SHP77 treated with DMSO at 0.1 percent for 48 hours (cell line): ENCODE measurements at places on chromosomes 13 and 19.

GRCh38 chr13:113155201-113155600 lies 3.2 kb upstream of the PROZ start:
- no peak for DNase-seq

GRCh38 chr19:50979758-50980157 lies 4.0 kb downstream of the KLK7 start:
- no peak for DNase-seq

DNA sequence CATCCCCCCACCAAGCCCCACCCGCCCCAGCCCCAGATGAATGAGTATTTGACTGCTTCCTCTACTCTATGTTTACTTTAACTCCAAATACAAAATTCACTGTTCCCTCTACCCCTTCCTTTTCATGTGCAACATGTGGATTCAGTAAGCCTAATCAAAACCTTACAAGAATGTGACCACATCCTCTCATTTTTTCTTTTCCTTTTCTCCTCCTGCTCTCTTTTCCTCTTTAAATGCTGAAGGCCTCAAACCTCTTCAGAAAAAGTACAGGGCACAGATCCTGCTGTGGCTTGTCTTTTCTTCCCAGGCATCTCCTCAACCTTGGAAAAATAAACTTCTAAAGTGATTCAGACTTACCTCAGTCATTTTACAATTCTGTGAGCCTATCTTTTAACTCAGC lies 119.0 kb downstream of the MYCBP2 start:
- no peak for DNase-seq

- DNase-seq, result no peak
Measured at GRCh38 chr13:23918208-23918607, 20.9 kb upstream of the C1QTNF9B start.

DNA sequence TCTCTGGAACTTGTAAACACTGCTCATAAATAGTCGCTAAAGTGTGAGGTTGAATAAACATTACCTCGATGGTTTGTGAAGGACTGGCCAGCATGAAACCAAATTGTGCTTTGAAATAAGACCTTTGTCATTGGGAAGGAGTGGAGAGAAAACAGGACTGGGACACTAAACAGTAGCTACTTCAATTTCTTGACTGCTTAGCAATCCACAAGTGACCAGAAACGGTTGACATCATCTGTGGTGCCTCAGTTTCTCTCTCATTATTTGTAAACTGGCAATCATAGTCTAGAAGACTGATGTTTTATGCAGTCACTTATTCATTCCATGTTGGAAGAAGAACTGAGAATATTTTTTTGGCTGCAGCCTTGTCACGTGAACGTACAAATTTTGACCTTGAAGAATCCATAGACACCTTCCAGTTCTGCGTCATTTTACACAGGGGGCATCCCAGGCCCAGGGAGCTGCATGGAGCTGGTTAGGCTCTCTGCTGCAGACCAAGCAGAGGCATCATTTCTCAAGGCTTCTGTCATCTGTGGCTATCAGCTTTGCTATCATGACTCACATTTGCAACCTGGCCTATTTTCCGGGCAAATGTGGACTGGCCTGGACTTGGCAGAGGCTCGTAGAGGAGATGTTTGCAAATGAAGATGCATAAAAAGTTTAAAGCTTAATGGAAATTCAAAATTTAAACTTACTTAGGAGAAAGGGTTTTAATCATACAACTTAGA lies 391.8 kb downstream of the FGF9 start:
- no peak for DNase-seq

- no peak for DNase-seq
Measured at GRCh38 chr13:105848494-105848893, 687.0 kb downstream of the EFNB2 start.

GRCh38 chr19:32691952-32692726 lies 518 bp downstream of the NUDT19 start:
- DNase-seq, result no peak

DNA sequence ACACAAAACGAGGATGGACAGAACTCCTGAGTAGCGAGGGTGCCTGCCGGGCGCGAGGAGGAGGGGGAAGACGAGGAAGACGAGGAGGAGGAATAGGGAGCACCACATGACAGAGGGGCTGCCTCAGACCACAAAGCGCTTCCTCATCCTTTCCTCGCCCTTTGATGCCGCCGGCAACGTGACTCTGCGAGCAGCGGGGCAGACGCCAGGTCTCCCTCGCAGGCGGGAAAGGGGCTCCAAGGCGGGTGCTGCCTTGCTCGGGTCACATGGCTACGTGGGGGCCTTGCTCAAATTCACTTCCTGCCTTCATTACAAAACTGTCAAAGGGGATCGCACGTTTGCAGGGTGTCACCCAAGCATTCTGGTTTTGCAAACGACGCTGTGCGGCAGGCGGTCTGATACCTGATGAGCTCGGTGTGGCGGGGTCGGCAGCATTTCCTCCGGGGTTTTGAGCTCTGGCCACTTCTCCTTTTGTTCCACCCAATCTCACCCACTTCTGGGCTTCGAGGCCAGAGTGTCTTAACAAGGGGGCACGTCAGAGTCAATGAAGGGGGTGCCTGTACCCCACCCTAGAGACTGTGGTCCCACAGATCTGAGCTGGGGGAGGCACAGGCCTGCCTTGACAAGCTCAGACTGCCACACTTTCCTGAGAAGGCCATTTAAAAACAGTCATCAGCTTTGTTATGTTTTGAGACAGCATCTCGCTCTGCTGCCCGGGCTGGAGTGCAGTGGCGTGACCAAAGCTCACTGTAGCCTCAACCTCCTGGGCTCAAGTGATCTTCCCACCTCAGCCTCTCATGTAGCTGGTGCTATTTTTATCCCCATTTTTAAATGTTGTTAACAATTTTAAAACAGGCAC lies 14.9 kb downstream of the MAP2K2 start:
- DNase-seq, result no peak

GRCh38 chr19:1584500-1585242 lies 8.0 kb downstream of the MBD3 start:
- no peak for DNase-seq

DNA sequence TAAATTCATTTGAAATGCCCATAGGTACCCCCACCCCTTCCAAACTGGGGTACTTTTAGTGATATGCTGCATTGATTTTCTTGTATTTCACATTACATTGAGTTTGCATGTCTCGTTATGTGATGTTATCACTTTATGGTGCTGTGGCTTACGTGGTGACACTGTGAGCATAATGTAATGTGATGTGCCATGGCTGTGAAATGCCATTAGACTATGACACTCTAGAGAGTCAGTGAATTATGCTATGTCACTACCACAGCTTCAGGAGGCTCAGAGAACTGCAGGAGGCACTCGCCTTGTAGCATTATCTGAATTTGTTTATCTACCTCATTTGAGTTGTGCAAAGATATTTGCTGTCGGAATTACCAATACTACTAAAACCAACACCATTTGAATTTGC lies 590.1 kb upstream of the SLC10A2 start:
- DNase-seq, result no peak

- no peak for DNase-seq
Measured at GRCh38 chr13:23456437-23457210, 23.1 kb upstream of the SACS start.

GRCh38 chr13:113962975-113963374 lies 10.9 kb downstream of the C13orf46 start:
- DNase-seq, result no peak

GRCh38 chr13:23322353-23323336 lies 110.9 kb downstream of the SACS start:
- no peak for DNase-seq

- DNase-seq, result no peak
Measured at GRCh38 chr19:31269425-31270127, 79.7 kb downstream of the TSHZ3 start.

- DNase-seq, result no peak
Measured at GRCh38 chr19:52635786-52636570, 2.2 kb downstream of the ZNF83 start.

- no peak for DNase-seq
Measured at GRCh38 chr19:41638641-41639081, 11.8 kb upstream of the CEACAM4 start.

DNA sequence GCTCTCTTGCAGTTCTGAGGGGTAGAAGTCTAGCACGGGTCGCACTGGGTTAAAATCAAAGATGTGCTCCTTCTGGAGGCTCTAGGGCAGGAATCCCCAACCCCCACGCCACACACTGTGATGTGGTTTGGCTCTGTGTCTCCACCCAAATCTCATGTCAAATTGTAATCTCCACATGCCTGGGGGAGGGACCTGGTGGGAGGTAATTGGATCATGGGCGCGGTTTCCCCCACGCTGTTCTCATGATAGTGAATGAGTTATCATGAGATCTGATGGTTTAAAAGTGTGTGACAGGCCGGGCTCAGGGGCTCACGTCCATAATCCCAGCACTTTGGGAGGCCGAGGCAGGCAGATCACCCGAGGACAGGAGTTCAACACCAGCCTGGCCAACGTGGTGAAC lies 26.6 kb upstream of the CALM3 start:
- DNase-seq, result no peak

GRCh38 chr13:100493418-100493817 lies 95.2 kb downstream of the GGACT start:
- no peak for DNase-seq

DNA sequence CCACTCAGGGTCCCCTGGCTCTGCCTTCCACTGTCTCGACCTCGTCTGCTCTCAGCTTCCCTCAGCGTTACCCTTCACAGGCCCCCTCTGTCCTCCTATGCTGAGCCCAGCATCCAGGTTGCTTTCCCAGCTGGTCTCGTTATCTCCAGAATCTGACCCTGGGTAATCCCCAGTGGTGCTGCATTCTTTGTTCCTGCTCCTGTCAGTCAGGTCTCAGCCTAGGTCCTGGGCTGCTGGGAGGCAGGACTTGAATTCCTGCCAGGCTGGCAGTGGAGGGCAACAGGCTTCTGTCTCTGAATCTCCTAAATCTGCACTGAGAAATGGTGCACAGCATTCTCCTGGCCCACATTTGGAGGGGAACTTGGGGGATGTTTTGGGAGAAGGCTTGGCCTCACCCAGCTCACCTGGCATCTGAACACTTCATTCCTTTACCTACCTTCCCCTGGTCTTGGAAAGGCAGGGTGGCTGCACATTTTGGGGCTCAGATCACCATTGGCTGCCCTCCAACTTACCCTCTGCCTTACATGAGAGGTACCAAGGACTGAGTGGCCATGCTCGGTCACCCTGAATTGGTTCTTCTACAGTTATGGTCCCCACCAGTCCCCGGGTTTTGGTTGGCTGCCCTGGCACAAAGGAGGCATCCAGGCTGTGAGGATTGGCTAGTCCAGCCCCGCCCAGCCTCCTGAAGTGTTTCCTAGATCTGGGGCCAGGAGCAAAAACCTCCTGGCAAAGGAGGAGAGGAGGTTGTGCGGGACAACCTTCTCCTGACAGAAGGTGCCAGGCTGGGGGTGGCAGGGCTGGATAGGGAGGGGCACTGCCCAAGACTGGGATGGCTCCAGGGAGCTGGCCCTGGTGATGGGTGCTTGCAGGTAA lies at the start of gene CYP4F8:
TSS of gene CYP4F8 (plus strand) at position 712 of the 873 bp plus-strand sequence. CDS start 399 bp downstream, outside the sequence.
- DNase-seq, result no peak

DNA sequence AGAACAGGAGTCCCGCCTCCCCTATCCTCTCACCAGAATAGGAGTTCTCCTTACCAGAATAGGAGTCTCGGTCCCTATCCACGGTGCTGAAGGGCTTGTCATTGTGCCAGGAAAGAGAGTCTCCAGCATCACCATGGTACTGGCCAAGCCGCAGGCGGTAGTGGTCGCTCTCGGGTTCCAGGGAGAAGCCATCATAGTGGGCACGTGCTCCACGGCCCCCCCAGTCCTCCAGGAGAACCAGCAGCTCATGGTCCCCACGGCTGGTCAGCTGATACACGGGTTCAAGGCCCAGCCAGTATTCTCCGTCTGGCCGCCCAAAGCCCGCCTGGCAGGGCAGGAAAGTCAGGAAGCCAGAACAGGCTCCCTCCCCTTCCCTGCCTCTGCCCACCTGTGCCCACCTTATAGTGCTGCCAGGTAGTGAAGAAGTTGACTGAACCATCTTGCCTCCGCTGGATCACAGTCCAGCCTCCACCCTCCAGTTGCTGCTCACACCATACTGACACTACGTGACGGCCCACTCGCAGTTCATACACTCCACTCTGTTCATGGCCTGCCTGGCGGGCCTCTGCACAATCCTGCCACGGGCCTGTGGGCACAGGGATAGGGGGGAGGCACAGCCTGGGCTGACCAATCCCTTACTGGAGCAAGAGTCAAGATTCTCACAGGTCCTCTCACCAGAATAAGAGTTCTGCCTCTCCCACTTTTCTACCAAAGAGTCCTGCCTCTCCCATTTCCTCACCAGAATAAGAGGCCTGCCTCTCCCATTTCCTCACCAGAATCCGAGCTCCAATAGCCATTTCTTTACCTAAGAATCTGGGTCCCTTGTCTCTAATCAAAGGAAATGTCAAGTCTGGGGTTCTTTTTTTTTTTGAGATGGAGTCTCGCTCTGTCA lies 7.4 kb downstream of the SHFL start:
- no peak for DNase-seq

GRCh38 chr13:98466634-98467236 lies 110.2 kb downstream of the STK24 start:
- DNase-seq, result no peak

- no peak for DNase-seq
Measured at GRCh38 chr13:73913751-73914518, 220.3 kb downstream of the KLF12 start.

DNA sequence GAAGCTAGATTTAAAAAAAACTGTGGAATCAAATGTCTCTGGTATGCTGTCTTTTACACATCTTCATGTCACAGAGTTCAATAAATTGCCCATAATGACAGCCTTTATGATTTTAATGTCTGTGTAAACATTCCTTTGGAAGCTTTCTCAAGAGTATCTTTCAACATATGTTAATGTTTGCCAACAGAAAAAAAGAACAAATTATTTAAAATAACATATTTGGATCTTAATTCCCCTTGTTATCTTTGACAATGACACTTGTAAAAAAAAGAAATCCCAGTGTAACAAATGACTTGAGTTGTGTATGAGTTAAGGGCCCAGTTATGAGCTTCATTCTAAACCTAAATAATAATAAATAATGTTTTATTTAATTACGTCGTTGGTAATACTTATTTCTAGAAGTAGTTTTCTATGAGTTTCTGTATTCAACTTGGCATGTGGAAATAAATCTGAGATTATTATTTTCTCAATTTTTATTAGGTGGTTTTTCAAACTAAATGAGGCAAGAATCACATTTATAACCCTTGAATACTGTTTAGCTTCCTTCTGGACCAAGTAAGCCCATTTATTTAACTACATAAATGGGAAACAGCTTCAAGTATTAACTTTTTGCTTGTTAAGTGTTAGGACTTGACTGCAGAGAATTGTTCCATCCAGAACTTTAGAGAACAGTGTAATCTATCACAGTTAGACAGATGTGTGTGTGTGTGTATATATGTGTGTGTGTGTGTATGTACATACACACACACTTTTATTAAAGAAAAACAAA lies 182.1 kb downstream of the POSTN start:
- no peak for DNase-seq
